ENCODE measurements at places on chromosomes 4 and X. TPM values are rescaled to one million over a fixed set of nuclear protein-coding genes. Genes with fewer than 3 reads are reported as not detected.

PPEF1 gene
- polyA plus RNA-seq: not detected

MAGEA2B gene
- not detected for polyA plus RNA-seq

AVPR2 gene
- polyA plus RNA-seq: 0.05 TPM

MEPE gene
- polyA plus RNA-seq: 0.07 TPM

MAP7D3 gene
- 3.5 TPM for polyA plus RNA-seq

NLRP2B gene
- not detected for polyA plus RNA-seq

KIT gene
- 0.91 TPM for polyA plus RNA-seq

KLHL4 gene
- 0.19 TPM for polyA plus RNA-seq

DNA sequence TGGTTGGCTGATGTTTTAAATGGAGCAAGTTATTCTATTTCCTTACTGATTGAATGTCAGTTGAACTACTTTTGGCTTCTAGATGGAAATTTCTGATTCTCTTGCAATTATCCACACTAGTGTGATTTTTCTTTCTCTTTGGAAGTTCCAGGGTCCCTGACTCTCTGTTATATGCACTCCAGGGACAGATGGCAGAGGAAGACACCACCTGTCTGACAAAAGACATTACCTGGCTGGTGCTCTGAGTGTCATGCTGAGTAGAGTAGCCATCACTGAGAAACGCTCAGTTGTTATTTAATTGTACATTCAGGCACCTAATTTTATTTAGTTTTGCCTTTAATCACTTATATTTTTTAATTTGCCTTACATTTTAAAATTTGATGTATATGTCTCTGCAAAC is 105.4 kb upstream of the TLL1 start:
- no peak for DNase-seq

GRCh38 chr4:113088050-113088449 is 38.6 kb downstream of the ANK2 start:
- no peak for DNase-seq

DNA sequence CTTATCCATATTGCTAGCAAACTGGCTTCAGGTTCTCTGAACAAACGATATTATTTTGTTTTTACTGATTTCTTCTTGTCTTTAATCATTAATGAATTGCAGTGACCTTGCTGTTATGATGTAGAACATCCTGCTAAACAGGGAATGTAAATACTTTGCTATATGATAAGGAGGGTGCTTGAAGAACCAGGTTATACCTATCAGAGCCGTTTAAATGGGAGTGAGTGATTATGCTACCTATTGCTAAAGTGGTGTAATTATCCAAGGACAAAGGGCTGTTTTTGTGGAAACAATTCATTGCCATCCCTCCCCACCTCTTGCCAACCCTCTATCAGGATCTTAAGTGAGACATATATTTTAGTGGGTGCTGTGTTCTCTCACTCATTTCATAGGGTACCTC is 788.9 kb downstream of the RPA4 start:
- no peak for DNase-seq

DNA sequence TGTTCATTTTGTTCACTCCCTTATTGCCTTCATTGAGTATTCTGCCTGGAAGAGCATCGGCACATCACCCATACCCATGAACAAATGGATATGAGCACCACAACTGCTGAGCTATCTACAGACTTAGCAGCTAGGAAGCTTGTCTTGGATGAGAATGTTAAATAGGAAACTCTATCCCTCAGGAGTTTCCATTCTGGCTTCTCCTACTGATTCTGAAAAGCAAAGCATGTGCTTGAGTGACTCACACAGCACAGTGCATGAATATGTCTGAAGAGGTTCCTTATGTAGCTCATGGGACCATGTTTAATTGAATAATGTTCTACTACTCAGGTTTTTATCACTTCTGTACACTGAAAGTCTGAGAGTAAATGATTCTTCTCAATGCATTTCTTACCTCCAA is 57.3 kb upstream of the MXRA5 start:
- DNase-seq: no peak

GRCh38 chrX:131262200-131262599 is 26.9 kb downstream of the IGSF1 start:
- DNase-seq: no peak

DNA sequence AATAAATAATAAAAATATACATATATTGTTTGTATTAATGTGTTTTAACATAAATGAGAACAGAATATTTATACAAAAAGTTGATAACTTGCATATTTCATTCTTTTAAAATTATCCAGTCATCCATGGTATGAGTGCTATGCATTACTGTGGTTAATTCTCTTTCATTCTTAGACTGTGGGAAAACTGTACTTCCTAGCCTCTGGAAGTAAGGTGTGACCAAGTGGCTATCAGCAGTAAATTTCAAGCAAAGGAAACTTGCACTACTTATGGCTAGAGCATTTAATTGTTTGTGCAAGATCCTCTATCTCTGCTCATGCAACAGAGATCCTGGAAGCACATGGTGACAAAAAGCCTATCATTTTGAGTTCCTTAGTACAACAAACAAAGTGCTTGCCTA is 1054.5 kb upstream of the PABPC4L start:
- DNase-seq: no peak

- DNase-seq: no peak
Observed at GRCh38 chr4:143700416-143701352, at the start of gene FREM3. Gene FREM3 (minus strand): TSS chr4:143700675. CDS start chr4:143700675, 0 bp downstream.

GRCh38 chr4:1014291-1015167 is 3.1 kb downstream of the FGFRL1 start:
- DNase-seq: no peak

GRCh38 chr4:138111462-138112000 is 130.6 kb downstream of the SLC7A11 start:
- no peak for DNase-seq

GRCh38 chr4:157896726-157897125 is 276.1 kb downstream of the GASK1B start:
- DNase-seq: no peak

- no peak for DNase-seq
Observed at GRCh38 chrX:14694611-14695010, 165.3 kb downstream of the GLRA2 start.

DNA sequence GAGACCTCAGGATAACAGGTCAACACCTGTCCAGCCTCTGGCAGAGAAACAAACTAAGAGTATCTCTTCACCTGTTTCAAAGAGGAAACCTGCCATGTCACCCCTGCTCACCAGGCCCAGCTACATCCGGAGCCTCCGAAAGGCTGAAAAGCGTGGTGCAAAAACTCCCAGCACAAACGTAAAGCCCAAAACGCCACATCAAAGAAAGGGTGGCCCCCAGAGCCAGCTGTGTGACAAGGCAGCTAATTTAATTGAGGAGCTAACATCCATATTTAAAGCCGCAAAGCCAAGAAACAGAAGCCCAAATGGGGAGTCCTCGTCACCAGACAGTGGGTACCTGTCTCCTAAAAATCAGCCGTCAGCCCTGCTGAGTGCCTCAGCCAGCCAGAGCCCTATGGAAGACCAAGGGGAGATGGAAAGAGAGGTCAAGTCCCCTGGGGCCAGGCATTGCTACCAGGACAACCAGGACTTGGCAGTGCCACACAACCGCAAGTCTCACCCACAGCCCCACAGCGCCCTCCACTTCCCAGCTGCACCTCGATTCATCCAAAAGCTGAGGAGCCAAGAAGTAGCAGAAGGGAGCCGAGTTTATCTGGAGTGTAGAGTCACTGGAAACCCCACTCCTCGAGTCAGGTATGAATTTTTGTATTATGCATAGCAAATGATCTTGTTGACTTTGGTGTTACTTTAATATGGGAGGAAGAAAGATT is 15.1 kb downstream of the PALLD start:
- no peak for DNase-seq

DNA sequence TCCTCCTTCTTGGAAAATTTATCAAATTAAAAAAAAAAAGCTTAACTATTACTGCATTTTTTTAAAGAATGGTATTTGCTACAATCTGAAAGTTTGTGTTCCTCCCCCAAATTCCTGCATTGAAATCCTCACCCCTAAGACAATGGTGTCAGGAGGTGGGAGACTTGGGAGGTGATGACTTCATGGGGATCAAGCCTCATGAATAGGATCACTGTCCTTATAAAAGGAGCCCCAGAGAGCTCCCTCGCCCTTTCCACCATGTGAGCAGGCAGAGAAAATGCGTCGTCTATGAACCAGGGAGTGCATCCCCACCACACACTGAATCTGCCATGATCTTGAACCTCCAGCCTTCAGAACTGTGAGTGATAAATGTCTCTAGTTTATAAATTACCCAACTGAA is 38.0 kb downstream of the DHRSX start:
- no peak for DNase-seq

DNA sequence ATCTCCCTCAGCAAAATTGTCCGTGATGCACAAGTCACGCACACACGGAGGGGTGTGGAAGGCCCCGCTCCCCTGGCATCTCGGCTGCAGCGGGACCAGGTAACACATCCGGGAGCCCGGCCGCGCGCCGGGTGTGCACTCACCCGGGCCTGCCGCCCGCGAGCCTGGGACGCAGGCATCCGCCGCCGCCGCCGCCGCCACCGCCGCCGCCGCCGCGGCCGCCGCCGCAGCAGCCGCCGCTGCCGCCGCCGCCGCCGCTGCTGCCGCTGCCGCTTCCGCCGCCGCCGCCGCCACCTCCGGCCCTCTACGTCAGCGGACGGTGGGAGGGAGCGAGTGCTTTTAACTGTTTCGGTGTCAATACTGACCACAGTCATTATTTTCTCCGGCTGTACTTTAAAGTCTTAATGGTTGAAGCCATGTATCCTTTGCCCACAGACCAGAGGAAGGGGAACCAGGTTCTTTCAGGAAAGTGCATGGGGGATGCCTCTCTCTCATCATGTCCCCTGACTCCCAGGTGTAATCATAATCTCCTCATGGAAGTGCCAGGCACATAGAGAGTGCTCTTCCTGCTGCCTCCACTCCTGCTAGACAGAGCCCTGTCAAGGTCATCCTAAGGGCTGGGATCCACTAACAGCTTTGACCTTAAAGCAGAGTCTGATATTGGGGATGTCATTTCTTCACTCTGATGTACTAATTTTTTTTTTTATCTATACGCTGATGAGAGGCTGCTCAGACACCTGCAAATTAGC is 38.0 kb downstream of the MAGEE2 start:
- peak; percentile 37 for DNase-seq

DNA sequence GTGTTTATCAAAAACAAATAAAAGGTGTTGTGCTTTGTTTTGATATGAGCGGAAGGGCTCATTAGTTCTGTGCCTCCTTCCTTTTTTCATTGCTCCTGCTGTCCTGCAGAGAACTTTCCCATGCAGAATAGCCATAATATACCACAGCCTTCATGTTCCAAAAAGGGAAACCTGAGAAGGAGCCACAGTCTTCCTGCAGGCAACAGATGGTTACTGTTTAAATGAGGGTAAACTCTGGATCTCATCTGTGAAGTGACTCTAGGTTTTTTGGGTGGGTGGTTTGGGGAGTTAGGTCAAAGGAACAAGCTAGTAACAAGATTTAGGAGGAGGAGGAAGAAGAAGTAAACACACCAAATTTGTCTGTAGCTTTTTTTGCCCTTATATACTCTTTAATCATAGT is 131.8 kb downstream of the BMPR1B start:
- DNase-seq: no peak

GRCh38 chrX:100587861-100588260 is 3.1 kb downstream of the TNMD start:
- no peak for DNase-seq

GRCh38 chrX:108261549-108262203 is 170.1 kb downstream of the ATG4A start:
- DNase-seq: no peak

DNA sequence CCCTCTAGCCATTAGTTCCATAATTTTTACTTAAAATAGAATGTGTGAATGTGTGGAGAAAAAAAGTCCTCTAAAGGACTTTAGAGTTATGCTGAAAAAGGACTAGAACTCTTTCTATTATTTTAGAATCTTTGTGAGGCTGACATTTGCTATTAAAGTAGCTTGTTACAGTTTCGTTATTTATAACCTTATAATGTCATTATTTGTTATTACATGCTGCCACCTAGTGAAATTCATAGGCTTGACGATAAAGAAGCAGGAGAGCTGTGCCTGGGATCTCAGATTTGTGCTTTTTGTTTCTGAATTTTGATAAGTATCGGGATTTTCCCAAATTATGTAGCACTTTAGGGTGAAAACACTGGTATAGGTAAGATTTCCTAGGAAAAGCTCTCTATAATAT is 38.5 kb upstream of the TAPT1 start:
- DNase-seq: no peak

DNA sequence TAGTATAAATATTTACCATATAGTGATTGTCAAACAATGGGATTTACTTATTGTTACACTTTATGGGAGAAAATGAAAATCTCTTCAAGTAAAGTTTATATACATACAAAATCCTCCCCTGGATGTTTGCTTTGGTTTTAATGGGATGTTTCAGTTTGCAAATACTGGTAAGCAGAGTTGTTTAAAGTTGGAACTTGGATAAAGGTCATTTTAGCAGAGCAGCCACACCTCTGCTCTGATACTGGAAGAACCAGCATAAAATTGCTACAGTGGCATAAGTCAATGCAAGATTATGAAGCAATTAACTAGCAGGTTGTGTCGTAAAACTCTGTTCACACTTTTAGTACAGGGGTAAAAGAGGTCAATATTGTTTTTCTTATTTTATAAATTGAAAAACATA is 101.2 kb downstream of the TRAPPC11 start:
- no peak for DNase-seq

GRCh38 chrX:136767104-136767941 is 13.4 kb downstream of the ARHGEF6 start:
- DNase-seq: peak; percentile 39

- no peak for DNase-seq
Observed at GRCh38 chr4:182231496-182231895, 11.7 kb upstream of the TENM3 start.

- no peak for DNase-seq
Observed at GRCh38 chr4:7808181-7808580, 131.5 kb downstream of the AFAP1 start.

- DNase-seq: no peak
Observed at GRCh38 chr4:168881781-168882420, 128.2 kb downstream of the CBR4 start.

- no peak for DNase-seq
Observed at GRCh38 chr4:168710353-168710946, 213.6 kb downstream of the PALLD start.

GRCh38 chrX:137565921-137566745 is at the start of gene ZIC3:
Gene ZIC3 (plus strand): TSS chrX:137566127. CDS start chrX:137566692, 565 bp downstream.
- no peak for DNase-seq

DNA sequence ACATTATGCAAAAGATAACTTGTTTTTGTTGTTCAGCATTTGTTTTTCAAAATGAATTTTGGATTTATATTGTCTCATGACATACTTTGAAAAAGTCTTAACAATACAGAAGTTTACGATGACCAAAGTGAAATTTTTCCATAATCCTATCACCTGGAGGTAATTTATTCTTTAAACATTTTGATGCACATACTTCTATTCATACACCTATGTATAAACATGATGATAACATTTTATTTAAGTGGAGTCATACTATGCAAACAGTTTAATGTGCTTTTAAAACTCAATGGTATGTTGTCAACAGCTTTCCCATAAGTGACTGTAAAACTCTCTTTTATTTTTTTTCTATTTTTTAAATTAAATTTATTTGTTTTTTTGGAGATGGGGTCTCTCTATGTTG is 65.0 kb downstream of the STAG2 start:
- DNase-seq: no peak

DNA sequence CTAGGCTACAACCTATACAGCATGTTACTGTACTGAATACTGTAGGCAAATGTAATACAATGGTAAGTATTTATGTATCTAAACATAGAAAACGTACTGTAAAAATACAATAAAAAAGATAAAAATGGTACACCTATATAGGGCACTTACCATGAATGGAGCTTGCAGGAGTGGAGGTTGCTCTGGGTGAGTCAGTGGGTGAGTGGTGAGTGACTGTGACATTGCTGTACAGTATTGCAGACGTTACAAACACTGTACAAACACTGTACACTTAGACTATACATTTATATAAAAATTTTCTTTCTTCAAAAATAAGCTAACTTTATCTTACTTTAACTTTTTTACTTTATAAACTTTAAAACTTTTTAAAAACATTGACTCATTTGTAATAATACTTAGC is 190.3 kb upstream of the NR3C2 start:
- DNase-seq: no peak

Data from liver (tissue), 10 donors.